ENCODE measurements at places on chromosomes 11 and 22. TPM values are rescaled to one million over a fixed set of nuclear protein-coding genes. Genes with fewer than 3 reads are reported as not detected.

RELA gene
- 13.4 TPM for total RNA-seq

FAT3 gene
- total RNA-seq, result under 0.01 TPM

RAB36 gene
- 2.7 TPM for total RNA-seq

PKDREJ gene
- 0.09 TPM for total RNA-seq

CARD18 gene
- not detected for total RNA-seq

DNAJB7 gene
- not detected for total RNA-seq

TRIM48 gene
- total RNA-seq, result not detected

CD3E gene
- not detected for total RNA-seq

SLC22A12 gene
- not detected for total RNA-seq

FADD gene
- 30.8 TPM for total RNA-seq

TMA7B gene
- total RNA-seq, result not detected

GGT5 gene
- total RNA-seq, result 1.2 TPM

All from bronchial smooth muscle cell (primary cell).